ENCODE measurements at places on chromosomes 6 and 20.

GRCh38 chr6:11423072-11423471 lies 114.5 kb upstream of the TMEM170B start:
- H3K27me3 ChIP-seq: no peaks in the 10 kb centered on the region
- peaks cover 18% of the 10 kb centered on the region for H3K4me1 ChIP-seq
- H3K36me3 ChIP-seq: peaks cover 7% of the 10 kb centered on the region
- no peak overlapping the region for H3K4me3 ChIP-seq
- H3K27ac ChIP-seq: no peak overlapping the region

- no peak overlapping the region for H3K4me3 ChIP-seq
- H3K27ac ChIP-seq: no peak overlapping the region
- H3K27me3 ChIP-seq: no peaks in the 10 kb centered on the region
- no peak for DNase-seq
- H3K4me1 ChIP-seq: peaks cover 26% of the 10 kb centered on the region
Observed at GRCh38 chr6:26389349-26389894, 6.5 kb downstream of the BTN2A2 start.

- no peak overlapping the region for H3K27ac ChIP-seq
- no peaks in the 10 kb centered on the region for H3K36me3 ChIP-seq
- DNase-seq: no peak
- H3K4me1 ChIP-seq: no peaks in the 10 kb centered on the region
Observed at GRCh38 chr20:3995067-3995748, 20.1 kb downstream of the RNF24 start.

DNA sequence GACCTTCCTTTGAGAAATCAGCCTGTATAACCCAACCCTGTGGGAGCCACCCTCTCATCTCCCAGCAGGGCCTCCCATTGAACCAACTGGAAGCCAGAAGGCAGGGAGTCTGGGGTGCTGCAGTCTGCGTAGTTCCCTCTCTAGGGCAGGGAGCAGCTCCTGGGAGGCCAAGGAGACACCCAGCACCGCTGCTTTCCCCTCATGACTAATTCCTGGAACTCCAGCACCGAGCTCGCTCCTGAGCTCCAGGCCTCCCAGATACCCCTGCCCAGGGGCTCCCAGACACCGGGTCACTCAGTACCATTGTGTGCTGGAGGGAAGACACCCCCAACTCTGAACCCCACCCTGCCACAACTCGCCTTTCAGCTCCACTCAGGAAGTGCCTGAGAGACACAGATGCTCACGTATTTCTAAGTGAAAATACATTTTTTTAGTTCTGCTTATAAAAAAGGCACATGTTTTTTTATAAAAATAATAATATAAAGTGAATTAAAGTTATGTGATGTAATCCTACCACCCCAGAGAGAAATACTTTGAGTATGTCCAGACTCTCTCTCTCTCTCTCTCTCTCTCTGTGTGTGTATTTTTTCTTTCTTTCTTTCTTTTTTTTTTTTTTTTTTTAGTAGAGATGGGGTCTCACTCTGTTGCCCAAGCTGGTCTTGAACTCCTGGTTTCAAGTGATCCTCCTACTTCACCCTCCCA lies 17.5 kb downstream of the PIM1 start:
- no peaks in the 10 kb centered on the region for H3K27me3 ChIP-seq
- peaks cover 12% of the 10 kb centered on the region for H3K4me1 ChIP-seq
- no peak overlapping the region for H3K4me3 ChIP-seq
- no peaks in the 10 kb centered on the region for H3K36me3 ChIP-seq
- no peak for DNase-seq
- H3K27ac ChIP-seq: no peak overlapping the region

GRCh38 chr6:22873513-22874136 lies 304.3 kb downstream of the HDGFL1 start:
- no peaks in the 10 kb centered on the region for H3K27me3 ChIP-seq
- no peaks in the 10 kb centered on the region for H3K36me3 ChIP-seq
- H3K4me1 ChIP-seq: no peaks in the 10 kb centered on the region

DNA sequence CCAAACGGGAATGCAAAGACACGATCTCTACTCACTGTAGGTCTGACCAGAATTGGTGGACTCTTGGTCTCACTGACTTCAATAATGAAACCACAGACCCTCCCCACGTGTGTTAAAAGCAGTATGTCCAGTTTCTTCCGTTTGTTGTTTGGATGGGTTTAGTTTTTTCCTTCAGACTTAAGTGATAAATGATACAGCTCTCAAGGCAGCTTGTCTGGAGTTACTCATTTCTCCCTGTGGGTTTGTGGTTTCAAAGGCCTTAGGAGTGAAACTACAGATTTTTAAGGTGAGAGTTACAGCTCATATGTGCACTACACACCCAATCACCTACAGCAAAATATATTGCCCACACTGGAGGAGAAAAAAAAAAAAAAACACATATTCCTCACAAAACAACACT lies 86.7 kb upstream of the STMND1 start:
- H3K27ac ChIP-seq: no peak overlapping the region
- no peaks in the 10 kb centered on the region for H3K36me3 ChIP-seq
- H3K4me3 ChIP-seq: no peak overlapping the region
- no peak for DNase-seq
- H3K4me1 ChIP-seq: no peaks in the 10 kb centered on the region
- peaks cover 9% of the 10 kb centered on the region for H3K27me3 ChIP-seq

DNA sequence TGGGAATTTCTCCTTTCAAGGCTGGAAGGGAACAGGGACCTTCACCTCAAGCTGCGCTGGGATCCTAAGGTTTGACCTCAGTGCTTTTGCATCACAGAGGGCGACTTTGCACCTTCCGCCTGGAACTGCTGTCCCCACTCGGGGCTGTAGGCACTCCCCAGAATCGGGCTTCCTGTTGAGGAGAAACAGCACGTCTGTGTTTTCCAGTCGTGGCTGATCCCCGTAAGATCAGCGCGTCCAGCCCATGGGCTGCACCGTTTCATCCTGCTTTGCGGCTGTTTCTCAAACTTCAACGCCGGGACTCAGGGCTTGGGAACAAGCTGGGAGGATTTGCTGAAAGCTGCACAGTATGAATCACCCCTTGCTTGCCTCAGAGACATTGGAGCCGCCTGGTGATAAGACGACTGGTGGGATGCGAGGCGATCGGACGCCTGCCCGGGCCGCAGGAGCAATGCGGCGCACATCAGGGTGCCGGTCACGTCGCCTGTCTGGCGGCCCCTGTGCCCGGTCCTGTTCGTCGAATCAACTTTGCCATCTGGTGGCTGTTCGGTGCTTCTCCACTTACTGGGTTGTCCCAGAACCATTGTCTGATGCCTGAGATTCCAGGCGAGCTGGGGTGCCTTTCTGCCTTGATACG lies 53.6 kb upstream of the FRMD1 start:
- no peak overlapping the region for H3K4me3 ChIP-seq
- H3K27ac ChIP-seq: no peak overlapping the region
- peaks cover 14% of the 10 kb centered on the region for H3K27me3 ChIP-seq
- no peak for DNase-seq

- H3K27ac ChIP-seq: no peak overlapping the region
- peaks cover 3% of the 10 kb centered on the region for H3K4me1 ChIP-seq
- H3K4me3 ChIP-seq: no peak overlapping the region
- no peaks in the 10 kb centered on the region for H3K36me3 ChIP-seq
Observed at GRCh38 chr6:83847179-83847578, 6.0 kb upstream of the RIPPLY2 start.

GRCh38 chr20:48861444-48861843 lies 33.6 kb upstream of the PREX1 start:
- no peaks in the 10 kb centered on the region for H3K27me3 ChIP-seq
- no peaks in the 10 kb centered on the region for H3K36me3 ChIP-seq
- H3K27ac ChIP-seq: no peak overlapping the region
- H3K4me1 ChIP-seq: peaks cover 25% of the 10 kb centered on the region
- H3K4me3 ChIP-seq: no peak overlapping the region

GRCh38 chr20:35318502-35319157 lies 26.4 kb upstream of the FAM83C start:
- peaks cover 7% of the 10 kb centered on the region for H3K4me1 ChIP-seq
- peaks cover 13% of the 10 kb centered on the region for H3K36me3 ChIP-seq
- H3K27me3 ChIP-seq: no peaks in the 10 kb centered on the region
- no peak for DNase-seq
- H3K27ac ChIP-seq: no peak overlapping the region
- no peak overlapping the region for H3K4me3 ChIP-seq

- peaks cover 4% of the 10 kb centered on the region for H3K36me3 ChIP-seq
- DNase-seq: no peak
- no peaks in the 10 kb centered on the region for H3K27me3 ChIP-seq
- H3K4me1 ChIP-seq: peaks cover 12% of the 10 kb centered on the region
- H3K27ac ChIP-seq: no peak overlapping the region
Observed at GRCh38 chr6:37074053-37074827, 68.8 kb downstream of the FGD2 start.

DNA sequence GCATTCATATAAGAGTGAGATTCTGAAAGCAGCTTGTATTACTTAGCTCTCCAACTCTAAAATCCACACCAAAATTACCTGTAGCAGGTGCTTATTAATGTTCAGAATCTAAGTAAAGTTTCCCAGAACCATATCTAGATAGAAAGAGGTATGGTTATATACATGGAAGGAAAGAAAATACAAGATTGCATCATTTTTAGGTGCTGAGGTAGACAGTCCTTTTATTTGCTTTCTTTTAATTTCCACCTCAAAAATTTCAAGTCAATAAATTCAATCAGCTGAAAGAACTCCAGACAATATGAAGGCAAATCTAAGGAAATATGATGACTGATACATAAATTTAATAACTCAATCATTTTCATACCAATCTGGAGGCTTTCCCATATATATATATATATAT lies 521.9 kb downstream of the PKHD1 start:
- DNase-seq: no peak
- peaks cover 5% of the 10 kb centered on the region for H3K4me1 ChIP-seq
- H3K4me3 ChIP-seq: no peak overlapping the region
- no peaks in the 10 kb centered on the region for H3K27me3 ChIP-seq
- H3K36me3 ChIP-seq: no peaks in the 10 kb centered on the region
- H3K27ac ChIP-seq: no peak overlapping the region

- no peaks in the 10 kb centered on the region for H3K36me3 ChIP-seq
- no peak for DNase-seq
- no peak overlapping the region for H3K27ac ChIP-seq
- peaks cover 9% of the 10 kb centered on the region for H3K27me3 ChIP-seq
- no peak overlapping the region for H3K4me3 ChIP-seq
Observed at GRCh38 chr20:54179946-54180345, 6.2 kb upstream of the CYP24A1 start.

GRCh38 chr6:92273694-92274093 lies 1145.7 kb downstream of the EPHA7 start:
- H3K27ac ChIP-seq: no peak overlapping the region
- H3K4me1 ChIP-seq: no peaks in the 10 kb centered on the region
- H3K4me3 ChIP-seq: no peak overlapping the region
- DNase-seq: no peak
- H3K27me3 ChIP-seq: no peaks in the 10 kb centered on the region
- H3K36me3 ChIP-seq: no peaks in the 10 kb centered on the region

DNA sequence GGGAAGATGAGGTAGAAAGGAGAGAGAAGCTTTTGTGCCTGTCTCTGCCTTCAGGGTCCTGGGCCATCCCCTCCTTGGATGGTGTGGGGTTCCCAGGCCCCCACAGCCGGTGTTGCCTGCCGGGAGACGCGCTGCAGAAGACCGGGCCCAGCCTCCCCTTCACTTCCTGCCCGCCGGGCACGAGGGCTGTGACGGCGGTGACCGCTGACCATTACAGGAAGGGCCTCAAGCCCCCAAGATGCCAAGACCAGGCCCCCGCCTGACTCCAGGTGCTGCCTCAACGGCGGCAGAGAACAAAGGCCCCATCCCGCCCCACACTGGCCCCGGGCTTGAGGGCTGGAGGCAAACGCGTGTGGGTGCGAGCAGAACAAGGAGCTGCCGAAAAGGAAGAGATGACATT lies 38.2 kb downstream of the ZBTB46 start:
- H3K27ac ChIP-seq: no peak overlapping the region
- no peaks in the 10 kb centered on the region for H3K36me3 ChIP-seq
- H3K4me3 ChIP-seq: no peak overlapping the region
- no peak for DNase-seq
- peaks cover 2% of the 10 kb centered on the region for H3K4me1 ChIP-seq
- H3K27me3 ChIP-seq: peaks cover 14% of the 10 kb centered on the region

- H3K36me3 ChIP-seq: no peaks in the 10 kb centered on the region
- H3K27me3 ChIP-seq: no peaks in the 10 kb centered on the region
- no peak for DNase-seq
- no peaks in the 10 kb centered on the region for H3K4me1 ChIP-seq
- no peak overlapping the region for H3K4me3 ChIP-seq
Observed at GRCh38 chr20:41984031-41984430, 365.9 kb upstream of the CHD6 start.

DNA sequence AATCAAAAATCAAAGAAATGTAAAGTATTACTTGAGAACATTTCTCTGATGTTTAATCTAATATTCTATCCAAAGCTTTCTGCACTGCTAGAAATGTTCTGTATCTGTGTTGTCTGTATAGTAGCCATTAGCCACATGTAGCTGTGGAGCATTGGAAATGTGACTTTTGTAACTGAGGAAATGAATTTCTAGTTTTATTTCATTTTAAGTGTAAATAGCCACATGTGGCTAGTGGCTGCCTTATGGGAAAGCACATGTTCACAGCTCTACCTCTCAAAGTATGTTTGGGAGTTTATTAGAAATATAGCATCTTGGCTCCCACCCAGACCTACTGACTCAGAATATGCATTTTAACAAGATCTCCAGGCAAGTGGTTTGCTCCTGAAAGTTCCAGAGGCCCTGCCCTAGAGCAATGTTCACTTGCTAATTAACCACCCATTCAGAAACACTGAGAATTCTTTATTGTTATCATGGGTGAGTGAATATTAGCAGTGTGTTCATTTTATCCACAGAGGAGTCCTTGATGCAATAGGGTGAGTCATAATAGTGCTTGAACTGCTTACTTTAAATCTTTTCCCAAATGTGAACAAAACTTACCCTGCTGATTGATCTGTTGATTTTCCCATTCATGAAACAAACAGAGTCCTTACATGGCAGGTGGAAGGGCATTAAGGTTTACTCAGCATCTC lies 282.7 kb downstream of the PLCB1 start:
- H3K27me3 ChIP-seq: no peaks in the 10 kb centered on the region
- DNase-seq: no peak
- no peak overlapping the region for H3K4me3 ChIP-seq

GRCh38 chr20:61597996-61598395 lies 345.9 kb downstream of the CDH4 start:
- peaks cover 2% of the 10 kb centered on the region for H3K36me3 ChIP-seq
- no peak overlapping the region for H3K27ac ChIP-seq
- no peaks in the 10 kb centered on the region for H3K4me1 ChIP-seq

- peaks cover 13% of the 10 kb centered on the region for H3K4me1 ChIP-seq
- no peak overlapping the region for H3K27ac ChIP-seq
- DNase-seq: no peak
- no peak overlapping the region for H3K4me3 ChIP-seq
- peaks cover 2% of the 10 kb centered on the region for H3K27me3 ChIP-seq
- H3K36me3 ChIP-seq: no peaks in the 10 kb centered on the region
Observed at GRCh38 chr6:105791179-105791578, 295.0 kb upstream of the PRDM1 start.

DNA sequence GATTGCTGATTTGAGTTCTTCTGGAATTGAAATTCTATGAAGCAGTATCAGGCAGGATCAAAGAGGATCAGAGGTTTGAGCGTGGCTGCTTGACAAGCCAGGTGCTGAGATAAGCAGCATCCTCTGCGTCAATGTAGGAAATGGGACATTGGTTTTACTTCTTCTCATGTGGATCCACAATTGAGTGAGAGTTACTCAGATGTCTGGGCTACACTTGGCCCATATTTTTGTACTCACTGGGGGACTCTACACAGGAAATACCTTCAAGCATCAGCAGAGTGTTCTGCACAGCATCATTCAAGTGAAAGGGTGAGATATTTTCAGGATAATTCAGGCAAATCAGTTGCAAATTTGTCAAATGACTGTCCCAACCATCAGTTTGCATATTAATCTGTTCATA lies 613.9 kb upstream of the ARID1B start:
- H3K36me3 ChIP-seq: no peaks in the 10 kb centered on the region
- H3K4me3 ChIP-seq: no peak overlapping the region
- DNase-seq: no peak

All from memory B cell (primary cell).